Erythroblast (primary cell): ENCODE measurements at places on chromosomes 6 and 20.
A peak's percentile ranks its signal among the peaks of the same experiment; 100 is the strongest.

DNA sequence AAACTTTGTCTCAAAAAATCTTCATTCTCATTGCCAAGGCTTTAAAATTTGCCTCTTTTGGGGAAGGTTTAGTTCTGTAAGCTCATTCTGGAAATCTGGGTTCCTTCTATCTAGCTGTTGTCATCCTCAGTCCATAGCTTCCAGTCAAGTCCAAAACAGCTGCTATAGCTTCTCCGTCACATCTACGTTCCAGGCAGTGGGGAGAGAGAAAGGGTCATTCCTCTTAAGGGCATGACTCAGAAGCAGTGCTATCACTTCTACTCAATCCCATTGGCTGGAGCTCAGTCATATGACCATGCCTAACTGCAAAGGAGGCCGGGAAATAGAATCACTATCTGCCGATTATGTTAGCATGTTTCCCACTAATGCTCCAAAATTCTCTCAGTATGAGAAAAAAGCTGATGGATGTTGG, 141.4 kb upstream of the PTPN1 start:
- no peak for DNase-seq

DNA sequence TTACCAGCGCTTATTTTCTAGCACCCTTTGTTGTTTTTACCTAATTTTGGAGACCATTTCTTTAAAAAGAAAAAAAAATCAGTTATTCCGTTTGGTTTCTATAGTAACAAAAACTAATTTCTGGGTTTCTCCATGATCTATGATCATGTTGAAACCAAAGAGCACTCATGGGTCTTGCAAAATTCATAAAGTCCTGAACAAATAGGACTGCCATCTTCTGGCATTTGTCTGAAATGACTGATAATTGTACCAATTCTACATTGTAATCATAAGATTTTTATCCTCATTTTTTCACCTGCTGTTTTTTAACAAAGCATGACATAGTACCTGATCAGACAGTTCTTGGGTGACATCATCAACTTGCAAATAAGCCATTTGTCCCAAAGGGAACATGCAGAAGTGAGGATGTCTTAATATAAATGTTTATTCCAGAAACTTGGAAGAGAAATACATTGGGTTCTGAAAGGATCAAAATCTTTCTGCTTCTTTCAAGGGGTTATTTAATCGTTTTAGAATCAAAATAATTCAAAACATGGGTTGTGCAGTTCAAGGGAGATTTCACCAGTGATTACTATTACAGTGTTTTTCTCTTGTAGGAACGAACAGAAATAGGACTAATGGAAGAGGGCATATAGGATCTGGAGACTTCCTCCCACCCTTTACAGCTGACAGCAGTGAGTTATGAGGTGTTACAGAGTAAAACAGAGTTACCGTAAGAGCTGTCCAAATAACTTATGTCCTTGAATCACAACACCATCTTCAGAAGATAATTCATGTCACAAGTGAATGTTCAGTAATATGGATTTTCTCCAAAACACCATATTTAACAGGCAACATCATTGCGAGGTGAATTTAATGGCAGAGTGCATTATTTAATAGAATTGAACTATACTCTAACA, 87.1 kb upstream of the GJE1 start:
- no peak for DNase-seq

DNA sequence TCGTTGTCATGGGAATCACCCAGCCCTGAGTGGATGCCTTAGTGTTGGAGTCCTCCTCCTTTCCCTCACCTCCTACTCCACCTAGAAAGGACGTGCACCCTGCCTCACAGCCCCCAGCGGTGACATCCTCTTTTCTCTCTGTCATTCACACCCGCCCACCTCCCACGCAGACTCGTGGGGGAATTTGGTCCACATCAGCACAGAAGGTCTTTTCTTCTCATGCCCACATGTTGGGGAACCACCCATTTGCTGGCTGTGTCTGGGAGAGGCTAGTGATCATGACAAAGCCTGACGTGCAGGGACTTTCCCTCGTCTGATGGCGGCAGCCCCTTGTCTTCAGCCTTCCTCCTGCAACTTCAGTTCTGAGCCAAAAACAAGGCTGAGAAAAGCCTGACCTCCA, 96.0 kb upstream of the CNKSR3 start:
- DNase-seq: peak; percentile 27

- DNase-seq: no peak
These were observed 26.1 kb downstream of the RRBP1 start for GRCh38 chr20:17655865-17656479.

DNA sequence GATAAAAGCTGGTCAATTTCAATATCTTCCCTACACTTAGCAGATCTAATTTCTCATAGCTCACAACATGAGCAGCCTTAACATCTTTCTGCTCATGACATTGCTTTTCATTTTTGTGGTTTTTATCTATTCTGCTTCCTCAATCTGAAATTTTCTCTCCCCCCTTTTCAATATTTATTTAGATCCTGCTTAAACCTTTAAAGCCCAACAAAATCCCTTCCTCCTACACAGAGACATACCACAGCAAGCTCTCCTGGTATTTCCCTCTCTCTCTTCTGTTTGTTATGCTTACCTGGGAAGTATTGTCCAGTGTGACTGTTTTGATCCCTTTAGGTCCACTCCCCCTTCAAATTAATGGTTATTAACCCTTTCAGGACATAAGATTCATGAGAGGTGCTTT, 582.5 kb downstream of the RFPL4B start:
- no peak for DNase-seq

GRCh38 chr6:21305893-21306332, 287.6 kb upstream of the SOX4 start:
- no peak for DNase-seq

DNA sequence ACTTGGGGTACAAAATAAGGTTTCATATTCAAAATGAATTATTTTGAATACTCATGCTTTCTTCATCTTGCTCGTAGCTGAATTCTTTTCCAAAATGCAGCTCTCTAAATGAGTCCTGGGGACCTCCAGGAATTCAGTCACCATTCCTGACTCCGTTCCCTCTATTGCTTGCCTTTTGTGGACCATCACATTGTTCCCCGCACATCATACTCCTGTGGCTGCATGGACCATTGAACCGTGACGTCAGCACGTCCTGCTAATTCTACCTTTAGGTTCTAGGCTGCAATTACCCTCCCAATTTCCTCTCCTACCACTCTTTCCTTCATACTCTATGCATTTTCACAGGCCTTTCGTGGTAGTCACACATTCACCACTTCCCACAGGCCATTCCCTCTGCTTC, 173.1 kb upstream of the ID4 start:
- DNase-seq: no peak

- DNase-seq: peak; percentile 62
These were observed 3.5 kb upstream of the EFHC1 start for GRCh38 chr6:52416629-52417151.

DNA sequence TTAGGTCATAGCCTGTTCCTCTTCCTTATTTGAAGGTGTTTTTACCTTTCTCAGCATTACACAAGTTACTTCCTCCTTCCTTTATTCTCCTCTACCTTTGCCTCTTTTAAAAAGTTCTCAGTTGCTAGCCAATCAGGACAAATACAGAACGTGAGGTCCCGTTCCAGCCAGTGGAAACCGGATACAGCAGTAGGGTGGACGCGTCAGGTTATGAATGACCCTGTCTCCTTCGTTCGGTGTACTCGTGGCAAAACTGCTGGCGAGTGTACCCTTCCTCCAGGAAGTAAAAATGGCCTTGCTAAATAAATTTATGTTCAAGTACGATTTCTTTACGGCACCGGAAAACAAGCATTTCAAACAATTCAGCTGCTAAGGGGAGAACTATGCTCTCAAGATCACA, 77.0 kb upstream of the MLN start:
- no peak for DNase-seq

- no peak for DNase-seq
These were observed 535.4 kb downstream of the EPM2A start for GRCh38 chr6:145199961-145200360.

DNA sequence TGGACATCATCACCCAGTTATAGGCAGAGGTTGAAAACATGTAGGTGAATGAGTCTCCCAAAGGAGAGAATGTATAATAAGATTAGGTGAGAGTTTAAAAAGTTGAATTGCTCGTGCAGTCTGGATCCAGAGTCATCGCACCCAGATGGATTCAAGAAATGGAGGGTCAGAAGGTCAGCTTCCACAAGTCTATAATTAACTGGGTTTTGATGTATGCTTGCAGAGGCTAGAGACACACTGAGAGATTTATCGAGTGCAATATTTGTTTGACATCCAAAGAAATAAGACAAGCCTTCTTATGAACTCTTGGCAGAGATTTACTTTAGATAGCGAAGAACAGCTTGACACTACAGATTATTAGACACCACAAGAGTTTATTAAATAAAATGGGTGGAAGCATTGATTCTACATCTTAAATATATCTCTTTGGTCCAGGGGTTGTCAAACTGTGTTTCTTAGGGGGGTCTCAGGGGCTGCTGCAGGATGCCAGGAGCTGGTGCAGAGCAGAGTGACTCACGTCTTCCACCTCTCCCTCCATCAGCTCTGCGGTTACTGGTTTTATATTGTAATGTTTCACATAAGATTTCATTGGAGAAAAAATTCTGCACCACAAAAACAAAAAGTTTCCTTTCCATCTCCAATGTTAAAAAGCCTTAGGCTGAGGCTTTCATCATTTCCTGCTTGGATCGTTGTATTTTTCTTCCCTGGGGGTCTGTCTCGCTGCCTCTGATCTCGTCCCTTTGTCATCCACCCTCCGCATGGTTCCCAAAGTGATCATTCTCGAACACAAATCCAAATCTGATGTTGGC, 176.2 kb upstream of the AHI1 start:
- DNase-seq: no peak

- no peak for DNase-seq
These were observed 119.5 kb upstream of the CD93 start for GRCh38 chr20:23205611-23206041.

DNA sequence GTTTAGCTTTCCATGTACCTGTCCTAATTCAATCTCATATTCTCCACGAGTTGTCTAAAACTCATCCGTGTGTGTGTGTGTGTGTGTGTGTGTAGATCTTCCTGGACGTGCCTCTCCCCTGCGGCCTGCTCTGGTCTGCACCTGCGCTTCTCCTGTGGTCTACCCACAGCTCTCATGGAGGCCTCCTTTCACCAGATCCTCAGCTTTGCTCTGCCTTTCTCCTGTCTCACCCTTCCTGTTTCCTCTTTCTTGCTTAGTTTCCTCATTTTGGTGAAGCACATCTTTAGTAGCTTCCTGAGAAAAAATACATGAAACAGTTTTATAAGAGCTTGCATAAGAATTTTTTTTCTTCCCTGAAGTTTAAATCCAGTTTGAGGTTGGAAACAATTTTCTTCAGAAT, 18.1 kb downstream of the SLX4IP start:
- DNase-seq: peak; percentile 20

DNA sequence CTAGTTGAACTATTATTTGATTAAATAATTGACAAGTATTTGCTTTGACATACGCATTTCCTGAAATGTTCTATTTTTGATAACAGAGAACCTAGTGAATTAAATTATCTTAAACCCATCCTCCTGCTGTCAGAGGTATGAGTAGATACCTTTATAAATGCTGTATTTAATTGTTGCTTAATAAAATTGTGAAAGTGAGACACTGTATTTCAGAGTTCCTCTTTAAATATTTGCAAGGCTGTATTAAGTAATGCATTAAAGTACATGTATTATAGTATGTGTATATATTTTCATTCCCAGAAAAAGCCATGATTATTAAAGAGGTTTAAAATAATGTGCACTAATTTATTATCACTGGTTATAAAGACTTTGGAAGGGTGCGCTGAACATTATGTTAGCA, 483.8 kb downstream of the TFAP2B start:
- no peak for DNase-seq

- no peak for DNase-seq
These were observed 213.5 kb upstream of the SULF2 start for GRCh38 chr20:47998736-47999135.

- DNase-seq: no peak
These were observed 6.2 kb upstream of the TNFRSF6B start for GRCh38 chr20:63690003-63690897.

GRCh38 chr20:25408170-25408547, 686 bp downstream of the GINS1 start:
- no peak for DNase-seq

DNA sequence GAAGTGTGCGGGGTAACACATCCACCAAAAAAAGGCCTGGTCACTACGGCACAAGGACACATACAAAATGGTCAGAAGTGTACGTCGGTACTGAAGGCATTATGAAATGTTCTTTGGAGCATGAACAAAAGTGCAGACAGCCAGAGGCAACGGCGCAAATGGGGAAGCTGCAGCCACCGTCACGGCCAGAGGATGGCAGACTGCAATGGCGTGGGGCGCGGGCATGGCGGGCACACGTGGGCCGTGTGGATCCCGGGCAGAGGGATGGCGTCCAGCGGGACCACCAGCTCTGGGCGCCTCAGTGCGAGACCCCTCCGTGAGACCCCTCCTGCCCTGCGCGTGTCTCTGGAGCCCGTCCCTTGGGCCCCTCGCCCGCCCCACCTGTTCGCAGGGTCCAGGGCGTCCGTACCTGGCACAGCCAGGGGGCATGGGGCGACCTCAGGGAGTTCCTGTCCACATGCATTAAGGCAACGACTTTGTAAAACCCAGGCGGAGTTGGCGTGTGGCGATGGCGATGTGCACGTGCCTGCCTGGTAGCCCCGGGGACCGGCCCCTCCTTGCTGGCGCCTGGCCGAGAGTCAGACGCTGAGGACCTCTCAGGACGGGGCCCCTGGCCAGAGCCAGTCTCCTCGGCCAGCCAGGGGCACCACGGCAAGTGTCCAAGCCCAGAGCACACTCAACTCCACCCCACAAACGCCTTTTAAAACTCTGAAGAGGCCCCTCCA, 39.5 kb upstream of the CHRNA4 start:
- DNase-seq: no peak

GRCh38 chr6:143187238-143187923, 126.7 kb downstream of the AIG1 start:
- DNase-seq: no peak

DNA sequence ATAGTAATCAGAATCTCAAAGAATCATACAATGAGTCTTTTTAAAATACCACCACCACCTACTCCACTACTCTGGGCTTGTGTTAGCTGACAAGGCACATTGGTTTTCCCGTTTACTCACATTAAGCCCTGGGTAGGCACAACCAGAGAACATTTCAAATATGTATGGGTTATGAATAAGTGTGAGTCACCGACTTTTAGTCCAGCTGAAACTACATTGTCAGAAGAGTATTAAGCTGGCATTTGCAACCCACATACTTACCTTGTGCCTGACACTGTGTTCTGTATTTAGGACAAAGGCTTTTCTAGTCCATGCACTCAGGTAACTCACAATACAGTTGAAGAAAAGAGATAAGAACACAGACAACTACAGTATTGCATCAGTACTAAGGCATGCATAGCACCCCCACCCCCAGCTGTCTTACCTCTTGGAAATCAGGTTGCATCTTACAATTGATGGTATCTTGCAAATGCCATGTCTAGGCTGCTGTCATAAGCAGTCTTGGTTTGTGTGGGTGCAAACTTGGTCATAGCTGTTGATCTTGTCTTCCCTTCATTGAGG, 40.3 kb upstream of the AHI1 start:
- no peak for DNase-seq

- peak; percentile 9 for DNase-seq
These were observed 3.5 kb upstream of the NT5DC1 start for GRCh38 chr6:116096979-116097816.

DNA sequence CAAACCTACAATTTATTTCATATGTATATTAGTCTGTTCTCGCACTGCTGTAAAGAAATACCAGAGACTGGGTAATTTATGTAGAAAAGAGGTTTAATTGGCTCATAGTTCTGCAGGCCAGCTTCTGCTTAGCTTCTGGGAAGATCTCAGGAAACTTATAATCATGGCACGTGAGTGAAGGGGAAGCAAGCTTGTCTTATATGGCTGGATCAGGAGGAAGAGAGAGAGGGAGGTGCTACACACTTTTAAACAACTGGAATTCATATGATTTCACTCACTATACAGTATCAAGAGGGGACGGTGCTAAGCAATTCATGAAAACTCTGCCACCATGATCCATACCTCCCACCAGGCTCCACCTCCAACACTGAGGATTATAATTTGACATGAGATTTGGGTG, 29.9 kb downstream of the PHACTR2 start:
- DNase-seq: no peak
